Thoracic aorta (tissue), 2 donors: ENCODE measurements at places on chromosomes 2 and 18.

DNA sequence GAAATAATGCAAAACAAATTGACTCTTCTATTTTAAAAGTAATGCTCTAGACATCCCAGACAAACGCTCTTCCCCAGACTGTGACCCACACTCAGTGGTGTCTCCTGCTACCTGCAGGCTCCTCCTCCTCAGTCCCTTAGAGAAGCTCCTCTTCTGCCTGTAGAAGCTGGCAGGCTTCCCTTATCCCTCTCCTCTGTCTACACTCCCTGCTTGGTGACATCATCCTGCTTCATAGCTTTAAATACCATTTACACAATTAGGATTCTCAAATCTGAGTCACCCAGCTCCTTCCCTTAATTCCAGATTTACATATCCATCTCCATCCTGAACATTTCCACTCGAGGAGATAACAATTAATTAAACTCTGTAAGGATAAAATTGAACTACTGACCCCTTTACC, 167.9 kb downstream of the FBXO15 start:
- DNase-seq = no peak

DNA sequence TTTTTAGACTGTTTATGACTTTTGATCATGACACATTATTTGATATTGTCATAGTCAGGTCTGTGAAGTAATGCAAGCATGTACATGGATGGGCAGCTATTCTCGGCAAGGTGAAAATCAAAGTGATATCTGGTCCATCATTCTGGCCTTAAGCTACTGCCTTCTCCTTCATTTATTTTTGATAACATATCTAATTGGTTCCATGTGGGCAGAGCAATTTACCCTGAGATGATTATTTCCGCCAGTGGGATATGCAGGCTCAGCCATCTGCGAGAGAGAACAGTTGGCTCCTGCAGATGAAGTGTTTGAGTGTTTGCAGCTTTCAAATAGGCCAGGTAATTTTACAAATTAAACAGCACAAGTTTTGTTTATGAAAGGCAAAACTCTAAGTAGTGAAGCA, 116.4 kb downstream of the LYPD6 start:
- no peak for DNase-seq

GRCh38 chr2:132656266-132656975, 13.6 kb downstream of the LYPD1 start:
- no peak for DNase-seq

DNA sequence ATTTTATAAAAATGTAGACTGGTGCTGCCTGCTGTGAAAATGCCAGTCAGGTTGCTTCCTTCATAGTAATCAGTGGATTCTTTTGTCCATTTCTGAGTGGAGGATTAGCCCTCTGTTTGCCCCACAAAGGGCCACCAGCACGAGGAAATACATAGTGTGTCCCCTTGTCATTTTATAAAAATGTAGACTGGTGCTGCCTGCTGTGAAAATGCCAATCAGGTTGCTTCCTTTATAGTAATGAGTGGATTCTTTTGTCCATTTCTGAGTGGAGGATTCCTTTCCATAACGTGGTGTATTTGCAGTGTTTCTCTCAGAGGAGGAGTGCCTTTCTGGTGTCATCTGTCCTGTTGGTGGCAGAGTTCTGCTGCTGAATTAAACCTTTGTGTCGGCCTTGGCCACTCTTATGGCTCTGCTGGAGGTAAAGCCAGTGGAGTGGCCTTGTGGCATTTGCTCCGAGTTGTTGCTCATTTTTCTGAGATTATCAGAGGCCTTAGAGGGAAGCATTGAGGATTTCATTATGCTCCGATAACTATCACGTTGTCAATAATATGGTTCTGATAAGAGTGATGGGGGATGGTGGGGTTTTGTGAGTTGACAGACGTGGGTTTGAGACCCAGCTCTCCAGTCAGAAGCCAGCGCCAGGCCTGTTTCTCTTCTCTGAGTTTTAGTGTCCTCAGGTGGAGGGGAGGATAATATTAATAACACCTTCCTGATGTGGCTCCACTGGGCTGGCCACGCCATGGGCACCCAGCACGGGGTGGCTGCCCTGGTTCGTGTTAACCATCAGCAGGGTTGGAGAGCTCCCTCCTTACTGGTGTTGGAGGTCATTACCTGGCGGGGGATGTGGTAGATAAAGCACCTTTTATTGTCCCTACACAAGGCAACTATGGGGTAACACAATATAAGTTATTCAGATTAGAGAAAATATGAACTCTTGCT, 96.6 kb downstream of the NEDD4L start:
- DNase-seq = no peak

DNA sequence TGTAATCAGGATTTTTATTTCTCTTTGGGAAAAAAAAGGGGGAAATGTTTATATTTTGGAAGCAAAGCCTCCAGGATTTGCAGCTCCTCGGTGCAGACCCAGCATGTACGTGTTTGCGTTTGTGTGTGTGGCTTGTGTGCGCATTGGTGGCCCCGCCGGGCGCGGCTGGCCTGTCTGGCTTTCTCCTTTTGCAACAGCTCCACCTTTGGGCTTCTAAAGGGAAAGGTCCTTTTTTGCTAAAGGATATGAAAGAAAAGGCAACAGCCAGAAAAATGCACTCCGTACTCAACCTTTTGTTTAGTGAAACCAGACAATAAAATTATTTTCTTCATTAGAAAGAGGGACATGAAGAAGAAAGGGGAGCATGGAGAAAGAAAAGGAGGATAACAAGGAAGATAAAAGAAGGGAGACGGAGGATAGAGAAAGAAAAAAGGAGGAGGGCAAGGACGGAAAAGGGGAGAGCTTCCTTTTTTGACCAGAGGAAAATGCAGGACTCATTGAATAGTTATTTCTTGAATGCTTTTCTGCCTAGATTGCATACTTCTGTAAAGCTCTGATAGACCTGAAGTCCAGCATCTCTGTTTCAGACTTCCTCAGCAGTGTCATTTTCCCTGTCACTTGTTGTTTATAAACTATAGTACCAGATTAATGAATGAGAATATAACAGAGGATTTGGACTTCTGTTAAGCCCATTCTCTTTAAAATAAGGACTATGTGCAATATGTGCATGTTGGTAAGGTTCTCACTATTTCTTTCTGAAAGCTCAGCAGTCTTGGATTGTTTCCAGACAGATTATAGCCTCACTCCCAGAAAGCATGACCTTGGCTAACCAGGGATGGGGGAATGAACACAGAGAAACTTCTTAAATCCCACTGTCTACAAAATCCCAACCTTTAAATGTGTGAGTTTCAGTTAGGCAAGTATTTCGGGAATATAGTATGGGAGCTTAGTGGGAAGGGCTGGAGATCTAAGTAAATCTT, 563.1 kb upstream of the PIK3C3 start:
- no peak for DNase-seq

DNA sequence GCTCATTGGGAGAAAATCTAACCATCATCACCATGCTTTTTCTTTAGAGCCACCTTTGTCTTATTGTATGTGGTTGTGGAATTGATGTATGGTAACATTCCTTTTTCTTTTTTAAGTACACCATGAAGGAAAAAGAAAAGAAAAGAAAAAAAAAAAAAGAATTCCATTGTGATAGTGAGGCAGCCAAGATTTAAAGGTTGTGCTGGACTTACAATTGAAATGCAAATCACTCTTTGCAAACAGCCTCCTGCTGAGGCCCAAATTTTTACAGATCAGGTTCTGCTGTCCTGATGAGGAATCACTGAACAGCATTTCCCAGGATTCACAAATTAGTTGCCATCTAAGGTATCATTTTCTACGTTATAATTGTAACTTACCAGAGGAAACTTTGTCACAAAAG, 1101.0 kb upstream of the FANCL start:
- DNase-seq = no peak

GRCh38 chr2:167875529-167875928, 371.9 kb downstream of the STK39 start:
- DNase-seq = no peak

- no peak for DNase-seq
Measured at GRCh38 chr18:50079571-50080295, 115.2 kb downstream of the MYO5B start.

DNA sequence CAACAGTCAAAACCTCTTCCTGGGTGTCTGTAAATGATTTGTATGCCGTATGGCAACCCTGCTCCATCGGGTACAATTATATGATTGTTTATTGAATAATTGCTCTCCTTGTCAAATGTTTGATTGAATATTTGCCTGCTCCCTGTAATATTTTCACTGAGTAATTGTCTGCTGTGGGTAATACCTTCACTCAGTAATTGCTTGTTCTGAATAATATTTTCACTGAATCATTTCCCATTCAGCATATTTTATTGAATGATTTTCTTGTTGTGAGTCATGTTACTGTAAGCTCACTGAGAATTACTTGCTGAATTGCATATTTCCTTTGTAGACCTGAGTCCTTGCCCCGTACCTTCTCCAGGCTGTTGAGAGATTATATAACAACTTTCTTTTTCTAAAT, 535.2 kb downstream of the METTL4 start:
- DNase-seq = no peak

DNA sequence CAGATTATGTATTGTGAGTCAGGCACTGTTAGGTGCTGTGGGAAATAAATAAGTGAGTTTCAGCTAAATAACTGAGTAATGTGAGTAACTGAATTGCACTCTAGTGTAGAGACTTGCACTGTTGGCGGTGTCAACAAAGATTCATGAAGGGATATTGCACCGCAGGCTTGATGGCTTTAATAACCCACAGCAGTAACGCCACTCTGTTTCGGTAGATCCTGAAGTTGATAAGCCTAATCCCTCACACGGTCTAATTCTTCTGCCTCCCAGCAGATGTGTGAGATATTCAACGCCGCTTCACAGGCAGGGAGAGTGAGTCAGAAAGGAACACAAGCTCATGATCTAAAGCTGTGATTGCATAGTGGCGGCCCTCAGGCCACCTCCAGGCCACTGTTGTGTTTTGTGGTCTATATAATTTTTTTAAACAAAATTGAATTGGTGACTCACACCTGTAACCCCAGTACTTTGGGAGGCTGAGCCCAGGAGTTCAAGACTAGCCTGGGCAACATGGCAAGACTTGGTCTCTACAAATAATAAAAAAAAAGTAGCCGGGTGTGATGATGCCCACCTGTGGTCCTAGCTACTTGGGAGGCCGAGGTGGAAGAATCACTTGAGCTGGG, 94.3 kb downstream of the LIPG start:
- no peak for DNase-seq

DNA sequence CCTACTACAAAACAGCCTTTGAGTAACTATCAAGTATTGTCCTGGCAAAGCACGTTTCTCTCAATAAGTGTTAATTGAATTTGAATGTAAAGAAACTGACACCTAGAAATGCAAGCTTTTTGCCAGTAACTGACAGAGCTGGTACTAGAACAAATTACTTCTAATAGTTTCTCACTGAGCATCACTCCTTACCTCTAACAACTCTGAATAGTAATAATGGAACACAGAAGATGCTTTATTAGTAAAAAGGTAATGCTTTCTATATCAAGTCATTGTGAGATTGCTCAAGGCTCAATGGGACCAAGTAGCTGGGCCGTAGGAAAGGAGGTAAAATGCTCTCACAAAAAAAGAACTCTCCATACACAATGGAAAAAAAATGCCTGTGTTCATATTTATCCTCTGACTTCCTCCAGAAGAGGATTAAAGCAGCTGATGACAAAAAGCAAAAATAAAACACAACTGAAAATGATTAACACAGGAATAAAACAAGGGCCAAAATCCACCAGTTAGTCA, 11.8 kb downstream of the RASGRP3 start:
- no peak for DNase-seq

DNA sequence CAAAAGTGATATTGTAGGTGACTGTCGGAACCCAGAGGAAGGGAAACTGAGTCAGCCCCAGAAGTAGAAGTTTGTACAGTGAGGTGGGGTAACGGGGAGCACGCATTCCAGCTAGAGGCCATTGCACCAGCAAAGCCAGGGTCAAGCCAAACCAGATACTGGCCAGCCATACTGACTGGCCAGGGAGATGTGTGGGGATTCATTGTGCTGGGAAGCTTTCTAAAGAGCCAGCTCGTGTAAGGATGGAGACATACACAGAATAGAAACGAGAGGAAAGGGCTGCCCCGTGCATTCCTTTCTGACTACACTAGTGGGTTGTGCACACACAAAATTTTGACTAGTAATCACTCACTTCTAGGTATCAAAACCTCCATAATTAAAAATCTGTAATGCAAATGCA, 175.3 kb upstream of the PID1 start:
- no peak for DNase-seq

DNA sequence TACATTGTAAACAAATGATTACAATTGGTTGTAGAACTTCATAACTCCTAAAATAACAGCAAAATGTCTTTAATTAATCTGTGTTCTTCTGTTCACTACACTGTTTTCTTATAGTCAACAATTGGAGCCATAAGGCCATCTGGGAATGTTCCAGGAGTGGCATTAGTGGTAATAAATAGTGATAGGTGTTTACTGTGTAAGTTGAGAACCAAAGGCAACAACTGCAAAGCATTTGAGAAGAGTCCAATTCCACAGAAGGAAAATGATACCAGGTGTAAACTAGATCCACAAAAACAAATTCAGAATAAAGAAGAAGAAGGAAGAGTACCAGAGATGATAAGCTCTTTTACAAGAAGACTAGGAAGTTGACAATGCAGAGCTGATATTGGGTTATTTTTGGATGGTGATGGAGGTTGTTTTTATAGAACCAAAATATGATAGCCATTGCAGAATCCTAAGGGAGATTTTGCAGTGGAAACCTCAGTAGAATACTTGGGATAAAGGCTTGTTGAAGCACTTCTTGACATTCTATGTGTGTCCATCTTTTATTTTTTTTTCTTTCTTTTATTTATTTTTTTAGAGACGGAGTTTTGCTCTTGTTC, 52.9 kb downstream of the ANTXR1 start:
- no peak for DNase-seq

GRCh38 chr2:222439692-222440091, 15.3 kb downstream of the SGPP2 start:
- no peak for DNase-seq

GRCh38 chr2:197805715-197806633, 1.6 kb downstream of the PLCL1 start:
- DNase-seq = no peak

DNA sequence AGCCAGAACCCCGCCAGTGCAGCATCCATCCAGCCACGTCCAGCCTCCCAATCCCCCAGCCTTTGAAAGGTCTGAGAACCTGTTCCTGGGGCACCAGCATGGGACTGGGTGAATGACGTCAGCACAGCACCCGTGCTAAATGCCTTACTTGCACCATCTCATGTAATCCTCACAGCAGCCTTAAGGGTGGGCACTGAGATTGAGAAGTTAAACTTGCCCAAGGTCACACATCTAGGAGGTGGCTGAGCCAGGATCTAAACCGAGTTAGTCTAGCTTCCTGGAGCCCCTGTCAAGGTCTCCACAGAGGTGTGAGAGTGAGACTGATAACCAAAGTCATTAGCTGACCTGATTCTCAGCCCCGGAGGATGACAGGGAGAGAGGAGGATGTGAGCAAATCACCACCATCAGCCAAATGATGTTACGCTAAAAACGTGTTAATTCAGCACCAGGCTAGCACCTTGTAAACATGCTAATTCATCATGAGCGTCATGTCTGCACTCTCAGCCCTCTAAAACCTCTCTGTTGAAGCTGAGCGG, 4.6 kb downstream of the CD8A start:
- no peak for DNase-seq

DNA sequence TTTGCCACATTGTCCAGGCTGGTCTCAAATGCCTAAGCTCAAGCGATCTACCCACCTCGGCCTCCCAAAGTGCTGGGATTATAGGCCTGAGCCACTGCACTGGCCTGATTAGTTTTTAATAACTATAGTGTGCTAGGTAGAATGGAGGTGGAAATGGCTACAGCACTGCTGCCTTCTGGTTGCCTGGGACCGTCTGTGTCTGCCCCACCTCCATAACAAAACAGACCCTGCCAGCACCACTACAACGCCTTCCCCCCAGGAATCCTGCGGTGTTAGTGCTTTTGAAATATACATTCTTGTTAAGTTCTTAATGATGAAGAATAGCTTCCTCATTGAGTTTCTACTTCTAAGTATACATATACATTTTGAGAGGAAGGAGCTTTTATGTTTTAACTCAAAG, 148.2 kb upstream of the ITGA6 start:
- no peak for DNase-seq
